ENCODE measurements at places on chromosomes 7 and 10. TPM values are rescaled to one million over a fixed set of nuclear protein-coding genes. Genes with fewer than 3 reads are reported as not detected.

DNA sequence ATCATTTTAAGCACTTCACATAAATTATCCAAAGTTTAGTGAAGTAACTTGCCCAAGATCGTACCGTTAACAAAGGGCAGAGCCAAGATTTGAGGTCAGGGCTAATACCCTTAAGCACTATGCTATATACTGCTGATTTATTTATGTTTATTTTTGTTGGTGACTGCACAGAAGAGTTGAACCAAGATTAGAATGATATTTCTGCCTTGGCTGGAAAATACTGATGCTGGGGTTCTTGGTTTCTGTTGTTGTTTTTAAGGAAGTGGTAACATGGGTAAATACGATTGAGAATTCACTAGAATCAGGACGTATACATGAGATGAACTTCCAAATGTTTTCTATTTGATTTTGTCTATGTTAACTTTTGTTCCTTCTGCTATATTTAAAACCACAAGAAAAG is 9.3 kb downstream of the ADD3 start:
- no peaks in the 10 kb centered on the region for H3K27me3 ChIP-seq
- DNase-seq = no peak
- no peak overlapping the region for H3K27ac ChIP-seq
- peak overlapping the region; percentile 12 for H3K4me3 ChIP-seq
- H3K4me1 ChIP-seq = peaks cover 34% of the 10 kb centered on the region

DNA sequence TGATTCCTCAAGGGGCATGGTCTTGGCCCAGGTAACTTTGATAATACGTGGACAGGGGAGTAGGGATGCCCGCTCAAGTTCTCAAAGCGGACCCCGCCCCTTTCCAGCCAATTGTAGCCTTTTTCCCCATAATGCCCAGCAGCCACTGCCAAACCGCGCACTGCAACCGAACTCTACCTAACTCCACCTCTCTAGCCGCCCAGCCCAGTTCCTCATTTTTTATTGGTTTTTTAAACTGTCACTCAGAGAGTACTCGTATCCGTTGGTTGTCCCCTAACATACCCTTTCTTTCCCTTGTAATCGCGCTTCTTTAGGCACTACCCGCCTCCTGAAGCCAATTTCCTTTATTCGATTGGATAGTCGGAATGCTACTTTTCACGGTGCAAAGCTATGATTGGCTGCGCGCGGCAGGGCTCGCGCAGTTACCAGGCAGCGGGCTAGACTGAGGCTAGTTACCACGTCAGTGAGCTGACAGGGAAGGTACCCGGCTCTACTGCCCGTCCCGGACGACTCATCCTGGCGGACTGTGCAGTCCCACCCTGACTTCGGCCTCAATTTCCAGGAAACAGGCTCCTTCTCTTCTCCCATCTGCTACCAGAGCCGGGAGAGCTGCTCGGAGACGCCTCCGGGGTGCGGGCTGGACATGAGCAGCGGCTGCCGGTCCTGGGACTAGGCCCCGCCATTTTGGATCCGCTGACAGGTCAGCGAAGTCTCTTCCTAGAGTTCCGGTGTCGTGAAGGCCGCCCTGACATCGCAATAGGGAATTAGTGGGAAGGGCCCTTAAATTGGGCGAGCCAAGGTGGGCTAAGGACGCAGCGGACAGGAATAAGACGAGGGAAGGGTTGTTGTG is at the start of gene GBF1:
Gene GBF1, plus strand, starts transcription at position 451 of the 850 bp plus-strand sequence. CDS start 13,407 bp downstream, outside the sequence.
- H3K36me3 ChIP-seq = peaks cover 18% of the 10 kb centered on the region
- peaks cover 8% of the 10 kb centered on the region for H3K27me3 ChIP-seq
- peak within 1 kb of the TSS; percentile 88 for H3K27ac ChIP-seq
- H3K4me1 ChIP-seq = peaks cover 52% of the 10 kb centered on the region

The SLC13A1 gene
- not detected for polyA plus RNA-seq

DNA sequence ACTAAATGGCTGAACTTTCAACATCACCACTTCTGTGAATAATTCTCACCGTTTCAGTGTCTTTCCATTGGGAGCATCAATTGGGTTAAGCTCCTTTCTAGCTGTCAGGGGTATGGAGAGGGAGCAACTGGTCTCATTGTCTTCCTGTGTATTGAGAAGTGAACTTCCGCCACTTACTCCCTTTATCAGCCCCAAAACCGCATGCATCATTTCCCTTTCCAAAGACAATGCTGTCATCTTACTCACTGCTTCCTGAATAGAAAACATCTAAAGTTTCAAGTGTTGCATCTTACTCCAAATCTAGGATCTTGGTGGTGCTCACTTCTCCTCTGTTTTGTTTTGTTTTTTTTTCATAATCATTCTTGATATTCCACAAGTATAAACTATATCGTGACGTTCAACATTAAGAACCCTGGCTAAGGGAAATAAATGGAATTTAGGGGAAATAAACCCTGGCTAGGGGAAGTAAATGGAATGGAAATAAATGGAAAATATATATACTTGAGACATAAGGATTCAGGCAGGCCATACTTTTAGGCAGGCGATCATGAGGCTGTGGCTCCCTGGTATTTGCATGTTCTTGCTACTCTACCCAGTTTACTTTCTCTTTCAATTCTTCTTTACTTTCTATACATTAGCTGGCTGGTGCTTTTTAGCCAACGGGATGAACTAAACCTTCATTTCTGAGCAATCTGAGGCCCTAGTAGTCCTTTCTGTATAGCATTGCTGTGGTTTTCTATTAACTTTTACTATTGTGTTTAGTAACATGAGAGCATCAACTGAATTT is 371.9 kb downstream of the BMPER start:
- no peaks in the 10 kb centered on the region for H3K4me1 ChIP-seq
- no peak overlapping the region for H3K4me3 ChIP-seq
- H3K27ac ChIP-seq = no peak overlapping the region
- no peaks in the 10 kb centered on the region for H3K27me3 ChIP-seq
- H3K36me3 ChIP-seq = no peaks in the 10 kb centered on the region

The MYO3A gene
- polyA plus RNA-seq = not detected

The DYNC1I1 gene
- polyA plus RNA-seq = not detected

GRCh38 chr10:70733051-70733450 is 52.1 kb downstream of the TBATA start:
- H3K27ac ChIP-seq = no peak overlapping the region
- H3K4me3 ChIP-seq = no peak overlapping the region
- H3K4me1 ChIP-seq = no peaks in the 10 kb centered on the region
- H3K27me3 ChIP-seq = no peaks in the 10 kb centered on the region

The LIPK gene
- polyA plus RNA-seq = not detected

GRCh38 chr7:87359366-87359765 is 13.9 kb downstream of the CROT start:
- no peak overlapping the region for H3K27ac ChIP-seq
- peaks cover under 1% of the 10 kb centered on the region for H3K36me3 ChIP-seq
- no peak for DNase-seq
- no peak overlapping the region for H3K4me3 ChIP-seq
- H3K4me1 ChIP-seq = no peaks in the 10 kb centered on the region
- H3K27me3 ChIP-seq = no peaks in the 10 kb centered on the region

- H3K4me1 ChIP-seq = peaks cover 14% of the 10 kb centered on the region
- DNase-seq = peak; percentile 87
- no peaks in the 10 kb centered on the region for H3K27me3 ChIP-seq
- no peaks in the 10 kb centered on the region for H3K36me3 ChIP-seq
- no peak overlapping the region for H3K27ac ChIP-seq
- H3K4me3 ChIP-seq = peak overlapping the region; percentile 15
Observed at GRCh38 chr10:33612551-33612950, 278.1 kb upstream of the NRP1 start.

GRCh38 chr7:46139079-46139478 is 218.0 kb upstream of the IGFBP3 start:
- H3K4me3 ChIP-seq = no peak overlapping the region
- no peaks in the 10 kb centered on the region for H3K27me3 ChIP-seq
- no peak overlapping the region for H3K27ac ChIP-seq
- H3K36me3 ChIP-seq = no peaks in the 10 kb centered on the region
- no peaks in the 10 kb centered on the region for H3K4me1 ChIP-seq

DNA sequence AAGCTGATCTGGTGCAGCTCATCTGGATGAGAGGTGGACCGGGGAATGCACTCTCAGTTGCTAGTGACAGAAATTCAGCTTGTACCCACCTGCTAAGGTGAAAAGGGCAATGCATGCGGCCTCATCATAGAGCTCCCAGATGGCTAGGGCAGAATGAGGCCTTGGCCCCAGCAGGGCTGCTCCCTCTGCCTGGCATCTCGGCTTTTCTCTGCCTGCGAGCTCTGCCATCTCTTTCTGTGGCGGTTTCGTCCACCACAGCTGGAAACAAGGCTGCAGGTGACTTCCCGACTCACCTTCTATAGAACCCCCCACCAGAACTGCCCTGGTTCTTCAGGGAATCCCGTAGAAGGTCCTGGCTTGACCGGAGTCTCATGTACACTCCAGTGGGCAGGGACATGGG is 60.1 kb downstream of the TACC2 start:
- no peak overlapping the region for H3K4me3 ChIP-seq
- no peak for DNase-seq
- H3K27ac ChIP-seq = no peak overlapping the region
- no peaks in the 10 kb centered on the region for H3K27me3 ChIP-seq
- H3K4me1 ChIP-seq = no peaks in the 10 kb centered on the region
- H3K36me3 ChIP-seq = no peaks in the 10 kb centered on the region

The PDE6C gene
- polyA plus RNA-seq = not detected

- H3K27me3 ChIP-seq = no peaks in the 10 kb centered on the region
- no peak for DNase-seq
- no peaks in the 10 kb centered on the region for H3K36me3 ChIP-seq
- H3K4me3 ChIP-seq = no peak overlapping the region
Observed at GRCh38 chr7:42722198-42722597, 189.7 kb downstream of the C7orf25 start.

GRCh38 chr7:12025246-12025645 is 185.8 kb upstream of the TMEM106B start:
- H3K27ac ChIP-seq = no peak overlapping the region
- no peak overlapping the region for H3K4me3 ChIP-seq
- H3K36me3 ChIP-seq = no peaks in the 10 kb centered on the region
- H3K4me1 ChIP-seq = no peaks in the 10 kb centered on the region
- H3K27me3 ChIP-seq = no peaks in the 10 kb centered on the region

DNA sequence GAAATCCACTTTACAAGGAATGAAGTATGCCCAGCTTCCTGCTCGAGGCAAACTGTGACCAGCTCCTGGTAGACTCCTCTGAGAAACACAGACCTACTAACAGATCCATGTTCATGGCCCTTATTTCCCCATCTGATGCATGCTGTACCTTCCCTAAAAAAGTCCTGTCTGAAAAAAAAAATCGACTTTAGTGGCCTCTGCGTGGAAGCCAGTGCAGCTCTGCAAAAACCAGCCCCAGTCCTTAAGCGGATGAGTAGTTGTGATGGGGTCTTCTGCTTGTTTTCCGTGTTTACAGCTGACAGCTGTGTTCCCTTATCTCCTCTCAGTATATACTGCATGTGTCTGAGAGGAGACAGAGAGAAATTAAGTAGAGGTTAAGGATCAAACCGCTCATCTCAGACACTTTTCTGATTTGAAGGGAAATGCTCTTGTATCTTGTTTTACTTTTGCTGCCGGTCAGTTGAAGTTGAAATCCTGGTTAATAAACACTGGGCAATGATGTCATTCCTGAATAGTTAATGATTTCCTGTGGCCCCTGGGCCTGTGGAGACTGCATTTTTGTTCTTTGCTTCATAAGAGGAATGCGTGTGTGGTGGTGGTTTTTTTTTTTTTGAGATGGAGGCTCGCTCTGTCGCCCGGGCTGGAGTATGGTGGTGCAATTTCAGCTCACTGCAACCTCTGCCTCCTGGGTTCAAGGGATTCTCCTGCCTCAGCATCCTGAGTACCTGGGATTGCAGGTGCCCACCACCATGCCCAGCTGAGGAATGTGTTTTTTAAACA is 67.6 kb downstream of the DOCK1 start:
- no peak overlapping the region for H3K27ac ChIP-seq
- H3K4me1 ChIP-seq = no peaks in the 10 kb centered on the region
- H3K27me3 ChIP-seq = no peaks in the 10 kb centered on the region
- no peak for DNase-seq
- H3K4me3 ChIP-seq = no peak overlapping the region

The BMPER gene
- not detected for polyA plus RNA-seq

- H3K36me3 ChIP-seq = no peaks in the 10 kb centered on the region
- H3K4me1 ChIP-seq = no peaks in the 10 kb centered on the region
- no peak overlapping the region for H3K27ac ChIP-seq
- no peak for DNase-seq
- no peaks in the 10 kb centered on the region for H3K27me3 ChIP-seq
- no peak overlapping the region for H3K4me3 ChIP-seq
Observed at GRCh38 chr10:15333909-15334649, 37.0 kb downstream of the FAM171A1 start.

- DNase-seq = no peak
- no peaks in the 10 kb centered on the region for H3K27me3 ChIP-seq
- no peak overlapping the region for H3K27ac ChIP-seq
- no peaks in the 10 kb centered on the region for H3K36me3 ChIP-seq
Observed at GRCh38 chr10:89042562-89042961, 52.0 kb downstream of the FAS start.

- DNase-seq = no peak
- no peak overlapping the region for H3K27ac ChIP-seq
- H3K4me3 ChIP-seq = no peak overlapping the region
- H3K36me3 ChIP-seq = no peaks in the 10 kb centered on the region
- no peaks in the 10 kb centered on the region for H3K27me3 ChIP-seq
Observed at GRCh38 chr7:140069298-140069949, 6.7 kb upstream of the PARP12 start.

- H3K27me3 ChIP-seq = no peaks in the 10 kb centered on the region
- peak overlapping the region; percentile 14 for H3K27ac ChIP-seq
Observed at GRCh38 chr7:43768201-43768886, 9.9 kb downstream of the BLVRA start.

- no peaks in the 10 kb centered on the region for H3K27me3 ChIP-seq
- H3K27ac ChIP-seq = no peak overlapping the region
- DNase-seq = no peak
Observed at GRCh38 chr10:46096446-46096845, 50.4 kb upstream of the MSMB start.

GRCh38 chr7:150935149-150935548 is 43.0 kb downstream of the KCNH2 start:
- H3K27me3 ChIP-seq = peaks cover 2% of the 10 kb centered on the region
- H3K4me1 ChIP-seq = no peaks in the 10 kb centered on the region
- H3K4me3 ChIP-seq = no peak overlapping the region

DNA sequence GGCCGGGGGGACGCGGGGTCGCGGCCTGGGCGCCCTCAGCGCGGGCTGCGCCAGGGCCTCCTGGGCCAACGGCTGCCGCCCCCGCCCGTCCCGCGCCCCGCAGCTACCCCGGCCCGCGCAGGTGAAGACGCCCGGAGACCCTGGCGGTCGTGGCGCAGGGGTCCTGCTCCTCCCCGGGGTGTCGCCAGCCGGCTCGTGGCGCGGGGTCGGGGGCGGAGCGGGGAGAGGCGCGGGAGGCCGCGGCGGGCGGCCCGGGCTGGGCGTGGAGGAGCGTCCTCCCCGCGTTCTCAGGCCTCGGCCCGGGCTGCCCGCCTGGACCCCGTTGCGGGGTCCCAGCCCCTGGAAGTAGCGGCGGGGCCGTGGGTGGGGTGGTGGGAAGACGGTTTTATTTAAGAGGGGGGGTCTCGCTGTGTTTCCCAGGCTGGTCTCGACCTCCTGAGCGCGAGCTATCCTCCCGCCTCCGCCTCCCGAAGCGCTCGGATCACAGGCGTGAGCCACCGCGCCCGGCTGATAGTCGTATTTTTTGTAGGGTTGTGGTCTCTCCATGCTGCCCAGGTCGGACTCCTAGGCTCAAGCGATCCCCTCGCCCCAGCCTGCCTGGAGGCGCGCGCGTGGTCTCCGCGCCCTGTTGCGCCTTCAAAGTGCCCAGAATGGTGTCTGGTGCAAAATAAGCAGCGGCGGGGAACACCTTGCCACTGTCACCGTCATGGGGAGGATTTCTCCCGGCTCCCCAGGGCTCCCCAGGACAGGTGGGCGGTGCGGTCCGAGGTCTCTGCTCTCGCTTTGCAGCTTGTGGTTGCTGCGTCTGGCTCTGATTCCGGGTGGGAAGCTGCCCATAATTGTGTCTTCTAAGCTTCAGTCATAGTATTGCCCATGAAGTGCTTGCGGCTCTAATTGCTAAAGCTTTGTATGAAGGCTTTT is 15.3 kb upstream of the SUN1 start:
- DNase-seq = no peak
- H3K36me3 ChIP-seq = no peaks in the 10 kb centered on the region
- peak overlapping the region; percentile 63 for H3K4me3 ChIP-seq
- peaks cover 2% of the 10 kb centered on the region for H3K27me3 ChIP-seq
- H3K27ac ChIP-seq = no peak overlapping the region
- peaks cover 52% of the 10 kb centered on the region for H3K4me1 ChIP-seq

All from CD14-positive monocyte (primary cell).